ENCODE measurements at places on chromosomes 16 and 17.

DNA sequence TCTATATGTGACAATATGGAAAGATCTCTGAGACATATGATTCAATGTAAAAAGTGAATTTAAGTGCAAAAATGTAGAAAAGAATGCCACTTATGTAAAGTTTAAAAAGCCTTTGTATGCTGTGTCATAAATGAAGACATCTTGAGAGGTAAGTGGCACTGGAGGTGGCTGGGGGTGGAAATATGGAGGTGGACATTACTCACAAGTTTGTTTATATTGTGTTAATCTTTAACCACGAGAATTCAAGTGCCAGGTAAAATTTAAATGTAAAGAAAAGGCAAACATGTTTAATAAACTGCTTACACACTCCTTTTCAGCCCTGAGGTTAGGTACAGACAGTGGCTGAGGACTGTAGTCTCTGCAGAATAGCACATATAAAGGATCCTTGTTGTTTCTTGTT lies 235.1 kb downstream of the ABCC12 start:
- DNase-seq: no peak

DNA sequence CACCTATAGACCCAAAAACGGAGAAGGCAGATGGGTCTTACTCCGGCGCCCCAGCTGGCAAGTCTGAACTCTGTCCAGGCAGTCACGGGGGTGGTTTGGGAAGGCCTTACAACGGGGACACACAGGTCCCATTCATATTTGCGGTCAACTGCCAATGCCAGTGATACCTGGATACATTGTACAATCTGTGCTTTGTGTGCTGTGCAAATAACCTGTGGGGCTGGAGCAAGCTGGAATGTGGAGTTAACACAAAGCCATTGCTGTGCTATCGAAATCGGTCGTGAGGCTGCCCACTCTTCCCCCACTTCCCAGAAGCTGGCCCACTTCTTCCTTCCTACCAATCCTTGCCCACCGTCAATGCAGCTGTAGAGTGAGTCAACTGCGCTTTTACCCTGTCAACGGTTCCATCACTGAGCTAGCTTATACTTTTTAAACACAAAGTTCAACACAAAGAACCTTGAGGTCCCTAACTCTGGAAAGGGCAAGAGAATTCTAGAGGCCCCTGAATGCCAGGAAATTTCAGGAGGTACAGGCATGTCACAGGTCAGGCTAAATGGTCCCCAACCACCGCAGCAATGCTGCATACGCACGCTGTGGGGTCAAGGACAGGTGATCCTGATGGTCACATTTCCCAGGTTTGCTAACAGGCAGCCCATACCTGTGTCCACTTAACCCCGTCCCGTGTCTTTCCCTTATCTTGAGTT lies 122.8 kb downstream of the ZFHX3 start:
- DNase-seq: no peak

DNA sequence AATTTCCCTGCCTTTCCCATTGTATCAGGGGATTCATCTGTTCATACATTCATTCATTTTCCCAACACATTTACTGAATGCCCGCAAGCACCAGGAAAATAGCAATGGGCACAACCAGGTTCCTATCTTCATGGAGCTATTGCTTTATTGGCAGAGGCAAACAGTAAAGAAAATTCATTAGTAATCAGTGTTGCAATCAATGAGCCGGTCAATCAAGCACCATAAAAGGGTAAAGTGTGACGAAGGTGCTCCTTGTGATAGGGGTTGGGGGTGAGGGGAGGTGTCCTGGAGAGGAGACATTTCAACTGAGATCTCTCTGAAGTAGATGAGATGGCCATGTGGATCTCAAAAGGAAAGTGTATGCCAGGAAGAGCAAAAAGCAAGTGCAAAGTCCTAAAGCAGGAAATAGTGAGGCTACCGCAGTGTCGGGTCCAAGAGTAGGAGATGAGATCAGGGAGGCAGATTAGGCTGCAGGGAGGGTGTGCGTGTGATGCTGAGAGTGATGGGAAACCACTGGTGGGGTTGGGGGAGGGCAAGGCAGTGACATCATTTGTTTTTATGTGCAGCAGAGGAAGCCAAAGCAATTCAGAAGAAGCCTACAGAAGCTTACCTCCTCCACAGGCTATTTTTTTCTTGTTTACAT lies 28.4 kb downstream of the CDH13 start:
- no peak for DNase-seq

GRCh38 chr16:1333149-1333812 lies at the start of gene BAIAP3:
Gene BAIAP3 (plus strand): TSS chr16:1333645. CDS start chr16:1338550, 4,905 bp downstream.
- no peak for DNase-seq

- no peak for DNase-seq
Measured at GRCh38 chr17:27157898-27158297, 136.0 kb upstream of the WSB1 start.

GRCh38 chr16:85569615-85570212 lies 43.4 kb upstream of the GSE1 start:
- no peak for DNase-seq

DNA sequence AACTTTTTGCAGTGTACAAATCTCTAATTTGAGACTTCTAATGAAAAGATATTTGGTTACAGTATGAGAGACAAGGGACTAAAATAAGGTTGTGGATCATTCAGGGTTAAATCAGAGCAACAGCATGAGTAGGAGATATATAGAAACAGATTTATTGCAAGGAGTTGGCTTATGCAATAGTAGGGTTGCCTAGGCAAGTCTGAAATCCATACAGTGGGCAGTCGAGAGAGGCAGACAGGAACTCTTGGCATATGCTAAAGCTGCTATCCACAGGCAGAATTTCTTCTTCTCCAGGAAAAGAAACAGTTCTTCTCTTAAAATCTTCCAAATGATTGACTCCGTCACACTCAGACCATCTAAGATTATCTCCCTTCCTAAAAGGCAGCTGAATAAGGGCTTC lies 500.8 kb downstream of the MAF start:
- no peak for DNase-seq

DNA sequence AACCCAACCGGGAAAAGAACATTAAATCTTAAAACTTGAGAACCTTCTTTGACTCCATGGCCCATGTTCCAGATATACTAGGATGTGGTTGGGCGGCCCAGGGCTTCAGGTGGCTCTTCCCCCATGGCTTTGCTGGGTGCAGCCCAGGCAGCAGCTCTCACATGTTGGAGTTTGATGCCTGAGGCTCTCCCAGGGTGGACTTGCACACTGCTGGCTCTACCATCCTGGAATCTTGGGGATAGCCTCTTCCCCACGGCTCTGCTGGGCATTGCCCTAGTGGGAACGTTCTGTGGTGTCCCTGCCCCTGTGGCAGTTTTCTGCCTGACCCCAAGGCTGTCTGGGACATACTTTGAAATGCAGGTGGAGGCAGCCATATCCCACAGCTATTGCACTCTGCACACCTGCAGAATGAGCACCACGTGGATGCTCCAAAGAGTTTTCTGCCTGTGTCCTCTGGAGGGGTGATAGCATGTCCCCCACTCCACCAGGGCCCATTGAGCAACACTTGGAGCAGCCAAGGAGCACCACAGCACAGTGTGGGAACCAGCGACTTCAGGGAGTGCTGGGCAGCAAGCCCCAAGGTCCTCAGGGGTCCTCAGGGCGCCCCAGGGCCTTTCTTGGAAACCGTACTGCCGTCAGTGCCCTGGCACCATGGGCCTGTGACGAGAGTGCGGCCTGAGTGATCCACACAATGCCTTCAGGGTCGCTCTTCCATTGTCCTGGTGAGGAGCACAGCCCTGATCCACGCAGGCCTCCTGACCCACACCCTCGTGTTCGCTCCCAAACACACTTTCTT lies 70.8 kb downstream of the GOSR1 start:
- DNase-seq: no peak

GRCh38 chr17:43702637-43703036 lies 40.9 kb upstream of the MEOX1 start:
- DNase-seq: no peak

DNA sequence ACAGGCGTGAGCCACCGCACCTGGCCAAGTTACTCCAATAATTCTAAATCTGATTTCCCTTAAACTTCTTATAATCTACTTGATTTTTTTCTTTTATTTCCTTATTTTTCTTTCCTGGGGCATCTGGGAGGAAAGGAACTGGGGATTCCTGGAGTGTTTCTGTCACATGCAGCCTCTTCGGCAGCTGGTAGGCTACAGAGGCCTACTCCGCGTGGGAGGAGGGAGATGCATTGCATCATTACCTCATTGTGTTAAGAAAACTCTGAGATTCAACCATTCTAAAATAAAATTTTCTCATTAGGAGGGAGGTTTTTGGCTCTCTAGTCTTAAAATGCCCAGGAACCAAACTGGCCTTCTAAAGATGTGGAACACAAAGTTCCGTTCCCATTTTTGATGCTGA lies 64.0 kb downstream of the SOX9 start:
- no peak for DNase-seq

DNA sequence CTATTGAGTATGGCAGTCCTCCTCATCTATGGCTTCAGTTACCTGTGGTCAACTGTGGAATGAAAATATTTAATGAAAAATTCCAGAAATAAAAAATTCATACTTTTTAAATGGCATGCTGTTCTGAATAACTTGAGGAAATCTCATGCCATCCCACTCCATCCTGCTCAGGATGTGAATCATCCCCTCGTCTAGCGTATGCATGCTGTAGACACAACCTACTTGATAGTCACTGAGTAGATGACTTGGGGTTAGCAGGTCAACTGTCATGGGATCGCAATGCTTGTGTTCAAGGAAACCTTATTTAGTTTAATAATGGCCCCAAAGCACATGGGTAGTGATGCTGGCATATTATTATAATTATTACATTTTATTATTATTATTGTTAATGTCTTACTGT lies 4.8 kb upstream of the VAC14 start:
- DNase-seq: no peak

DNA sequence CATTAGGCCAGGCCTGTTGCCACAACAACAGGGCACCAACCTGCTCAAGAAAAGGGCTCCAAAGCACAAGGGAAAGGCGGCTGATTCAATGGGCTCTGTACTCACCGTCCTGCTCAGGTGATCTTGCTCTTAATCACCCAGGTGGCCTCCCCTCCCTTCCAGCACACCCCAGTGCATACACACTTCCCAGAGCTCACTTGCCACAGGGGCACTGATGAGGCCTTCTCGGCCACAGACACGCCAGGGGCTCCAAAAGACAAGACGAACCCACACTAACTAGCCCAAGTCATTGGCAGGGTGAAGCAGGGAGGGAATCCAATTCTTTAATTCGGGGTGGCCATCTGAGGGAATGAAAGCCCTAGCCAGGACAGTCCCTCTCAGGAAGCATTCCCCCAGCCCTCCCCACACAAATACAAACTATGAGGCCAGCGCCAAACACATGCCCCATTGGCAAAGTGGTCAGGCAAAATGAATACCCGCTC lies 1.4 kb downstream of the MYO18A start:
- DNase-seq: no peak

GRCh38 chr16:35414139-35414538 lies 1954.7 kb downstream of the TP53TG3F start:
- DNase-seq: no peak
